ENCODE measurements at places on chromosomes 16 and 17. TPM values are rescaled to one million over a fixed set of nuclear protein-coding genes. Genes with fewer than 3 reads are reported as not detected.

APOBR gene
- not detected for total RNA-seq

TANGO6 gene
- 9.8 TPM for total RNA-seq

MYH11 gene
- total RNA-seq: 0.16 TPM

KRTAP16-1 gene
- not detected for total RNA-seq

TMEM204 gene
- 15.6 TPM for total RNA-seq

HEATR9 gene
- total RNA-seq: not detected

SCIMP gene
- total RNA-seq: not detected

WDR81 gene
- total RNA-seq: 25.2 TPM

ANKS4B gene
- not detected for total RNA-seq

KRT23 gene
- total RNA-seq: not detected

HYDIN gene
- 0.26 TPM for total RNA-seq

C17orf67 gene
- total RNA-seq: not detected

SPN gene
- not detected for total RNA-seq

EPOP gene
- total RNA-seq: 2.1 TPM

BOLA2B gene
- total RNA-seq: 267 TPM

CD19 gene
- not detected for total RNA-seq

STARD3 gene
- total RNA-seq: 60.8 TPM

ZG16 gene
- not detected for total RNA-seq

HID1 gene
- total RNA-seq: 4.3 TPM

STX1B gene
- total RNA-seq: 0.91 TPM

SSTR5 gene
- 0.32 TPM for total RNA-seq

TBC1D26 gene
- 0.24 TPM for total RNA-seq

PRCD gene
- total RNA-seq: 14.2 TPM

ITGA2B gene
- 0.56 TPM for total RNA-seq

DHRS7C gene
- not detected for total RNA-seq

LLGL1 gene
- total RNA-seq: 45.4 TPM

CLEC18B gene
- total RNA-seq: not detected

SGSM2 gene
- 20.8 TPM for total RNA-seq

PRR15L gene
- total RNA-seq: 0.26 TPM

EFCAB5 gene
- total RNA-seq: not detected

CACNA1G gene
- total RNA-seq: 0.96 TPM

TNFSF12 gene
- 20.4 TPM for total RNA-seq

TPSD1 gene
- not detected for total RNA-seq

KLHL10 gene
- total RNA-seq: not detected

LDAF1 gene
- total RNA-seq: 40.2 TPM

TBC1D28 gene
- total RNA-seq: not detected

GINS2 gene
- 12.4 TPM for total RNA-seq

TBC1D3G gene
- total RNA-seq: not detected

ABCA9 gene
- total RNA-seq: 0.13 TPM

CCL22 gene
- total RNA-seq: not detected

PER1 gene
- total RNA-seq: 30.0 TPM

CA5A gene
- not detected for total RNA-seq

KRTAP9-4 gene
- not detected for total RNA-seq

LRRC75A gene
- total RNA-seq: not detected

TEKT5 gene
- total RNA-seq: not detected

CMTM2 gene
- not detected for total RNA-seq

TPSG1 gene
- total RNA-seq: not detected

SOST gene
- total RNA-seq: not detected

KRT25 gene
- total RNA-seq: not detected

PABPN1L gene
- total RNA-seq: not detected

SLC16A11 gene
- not detected for total RNA-seq

FADS6 gene
- total RNA-seq: not detected

CDT1 gene
- total RNA-seq: 35.5 TPM

SRL gene
- 1.0 TPM for total RNA-seq

SNAI3 gene
- not detected for total RNA-seq
